ENCODE measurements at places on chromosomes 16 and 17. TPM values are rescaled to one million over a fixed set of nuclear protein-coding genes. Genes with fewer than 3 reads are reported as not detected.

DNA sequence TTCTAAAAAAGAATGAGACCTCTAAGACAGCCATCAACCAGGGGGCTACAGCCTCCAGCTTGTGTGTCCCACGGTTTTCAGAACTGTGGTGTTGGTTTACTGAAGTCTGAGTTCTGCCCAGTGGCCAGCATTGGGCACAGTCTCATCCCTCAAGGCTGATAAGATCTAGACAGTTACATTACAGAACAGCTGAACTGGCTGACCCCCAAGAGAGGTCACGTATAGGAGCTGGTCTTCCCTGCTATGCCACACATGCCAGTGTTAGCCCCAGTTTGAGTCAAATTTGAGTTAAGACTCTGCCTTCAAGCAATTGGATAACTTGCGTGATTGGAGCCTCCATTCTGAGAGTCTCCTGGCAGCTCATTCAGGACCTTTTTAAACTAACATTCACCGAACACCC, 14.8 kb upstream of the NUP93 start:
- DNase-seq = no peak

DNA sequence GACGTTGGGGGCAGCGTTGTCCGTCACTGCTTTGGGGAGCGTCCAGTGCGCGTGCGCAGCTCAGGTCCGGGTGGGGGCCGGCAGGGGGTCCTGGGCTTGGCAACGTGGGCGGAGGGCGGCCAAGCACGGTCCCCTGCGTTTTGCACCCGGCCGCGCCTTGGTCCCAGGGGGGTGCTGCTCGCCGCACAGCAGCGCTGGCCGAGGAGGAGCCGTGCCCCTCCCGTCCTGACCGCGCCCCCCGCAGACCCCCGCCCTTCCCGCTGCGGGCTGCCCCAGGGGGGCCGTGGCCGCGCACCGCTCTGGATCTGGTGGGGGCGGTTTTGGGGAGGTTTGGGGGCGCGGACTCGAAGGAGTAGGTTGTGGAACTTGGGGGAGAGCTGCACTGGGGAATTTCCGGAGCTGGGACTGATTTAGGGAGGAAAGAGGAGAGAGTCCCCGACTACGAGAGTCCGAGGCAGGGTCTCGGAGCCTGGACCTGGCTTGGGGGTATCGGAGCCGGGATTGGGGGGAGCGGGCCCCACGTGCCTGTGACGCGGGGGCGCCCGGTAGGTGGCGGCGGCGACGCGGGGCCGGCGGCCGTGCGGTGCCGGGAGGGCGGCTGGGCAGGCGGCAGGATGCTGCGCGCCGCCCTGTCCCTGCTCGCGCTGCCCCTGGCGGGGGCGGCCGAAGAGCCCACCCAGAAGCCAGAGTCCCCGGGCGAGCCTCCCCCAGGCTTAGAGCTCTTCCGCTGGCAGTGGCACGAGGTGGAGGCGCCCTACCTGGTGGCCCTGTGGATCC, at the start of gene SLC9A5:
TSS of gene SLC9A5 (plus strand) at position 579 of the 777 bp plus-strand sequence. CDS start at position 615, 36 bp downstream.
- DNase-seq = peak; percentile 63

DNA sequence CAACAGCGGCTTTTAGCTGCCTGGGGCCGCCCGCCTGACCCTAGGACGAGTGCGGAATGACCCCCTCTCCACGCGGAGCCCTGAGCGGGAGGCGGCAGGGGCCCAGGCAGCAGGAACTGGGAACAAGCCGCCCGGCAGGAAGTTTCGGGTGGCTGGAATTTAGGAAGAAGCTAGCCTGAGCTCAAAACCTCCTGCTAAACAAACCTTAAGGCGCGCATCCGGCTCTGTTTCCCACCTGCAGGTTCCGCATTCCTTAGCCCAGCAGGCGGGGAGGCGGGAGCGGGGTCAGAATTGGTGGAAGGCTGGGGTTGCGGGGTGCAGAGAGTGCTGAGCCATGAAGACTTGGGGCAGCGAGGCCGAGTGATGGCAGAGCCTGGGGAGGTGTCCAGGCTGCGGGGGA, 813.9 kb downstream of the KCNJ18 start:
- DNase-seq = no peak

DNA sequence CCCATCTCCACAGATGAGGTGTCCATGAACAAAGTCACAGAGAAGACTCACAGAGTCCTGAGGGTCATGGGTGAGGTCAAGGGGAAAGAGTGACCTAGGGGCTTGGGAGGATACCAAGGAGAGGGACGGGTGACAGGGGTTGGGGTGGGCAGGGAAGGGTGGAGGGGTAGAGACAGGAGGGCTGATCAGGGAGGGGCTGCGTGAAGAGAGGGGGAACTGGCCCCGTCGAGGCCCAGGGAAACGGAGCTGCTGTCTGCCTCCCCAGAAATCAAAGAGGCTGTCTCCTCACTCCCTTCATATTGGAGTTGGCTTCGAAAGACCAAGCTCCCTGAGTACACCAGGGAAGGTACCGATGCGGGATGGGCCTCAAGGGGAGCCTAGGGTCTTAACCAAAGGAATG, 617 bp downstream of the TMEM95 start:
- no peak for DNase-seq

GRCh38 chr17:75542728-75543336, 17.3 kb downstream of the LLGL2 start:
- DNase-seq = no peak

Gene C17orf78
- total RNA-seq = not detected

DNA sequence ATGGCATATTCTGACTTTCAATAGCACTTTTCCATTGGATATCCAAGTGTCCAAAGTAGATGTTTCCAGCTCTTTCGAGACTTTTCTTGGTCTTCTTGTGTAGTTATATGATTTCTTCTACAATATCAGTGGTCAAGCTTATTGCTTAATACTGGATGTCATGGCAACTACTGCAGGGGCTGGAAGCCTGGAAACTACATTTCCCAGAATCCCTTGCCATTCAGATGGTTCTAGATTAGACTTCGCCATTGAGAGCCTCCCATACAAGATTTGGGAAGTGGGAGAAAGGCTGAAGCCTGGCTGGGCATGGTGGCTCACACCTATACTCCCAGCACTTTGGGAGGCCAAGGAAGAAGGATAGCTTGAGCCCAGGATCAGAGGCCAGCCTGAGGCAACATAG, 153.6 kb downstream of the C16orf95 start:
- no peak for DNase-seq

DNA sequence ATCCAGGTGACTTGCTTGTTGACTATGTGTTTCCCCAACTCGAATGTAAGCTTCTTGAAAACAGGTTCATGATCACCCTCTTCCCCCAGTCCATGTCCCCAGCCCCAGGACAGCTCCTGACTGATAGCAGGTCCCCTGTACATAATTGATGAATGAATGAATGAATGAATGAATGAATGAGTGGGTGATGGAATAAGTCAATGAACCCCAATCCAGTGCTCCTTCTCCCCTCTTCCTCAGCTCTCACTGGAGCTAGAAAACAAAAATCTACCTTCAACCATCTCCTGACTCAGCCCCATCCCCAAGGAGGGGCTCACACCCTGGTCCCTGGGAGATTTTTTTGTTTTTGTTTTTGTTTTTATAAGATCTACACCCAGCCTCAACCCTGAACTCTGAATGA, 16.2 kb upstream of the TVP23A start:
- DNase-seq = no peak

- DNase-seq = no peak
Observed at GRCh38 chr17:33175562-33175961, 117.5 kb downstream of the ASIC2 start.

Gene OR1D5
- not detected for total RNA-seq

DNA sequence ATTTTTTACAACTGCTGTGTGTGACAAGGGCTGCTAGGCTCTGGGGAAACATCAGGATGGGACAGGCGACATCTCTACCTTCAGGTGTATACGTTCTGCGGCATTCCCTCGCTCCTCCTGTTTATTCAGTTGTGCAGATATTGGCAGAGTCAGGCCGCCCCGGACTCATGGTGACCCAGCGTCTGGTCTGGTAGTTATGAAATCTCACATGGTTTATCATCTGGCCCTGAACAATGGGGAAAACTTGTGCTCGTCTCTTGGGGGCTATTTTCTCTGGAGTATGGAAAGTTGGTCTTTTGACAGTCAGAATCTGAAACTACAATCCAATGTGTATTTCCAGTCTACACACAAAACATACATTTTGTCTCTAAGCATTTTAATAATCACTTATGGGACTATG, 3.3 kb downstream of the MARCHF10 start:
- no peak for DNase-seq

DNA sequence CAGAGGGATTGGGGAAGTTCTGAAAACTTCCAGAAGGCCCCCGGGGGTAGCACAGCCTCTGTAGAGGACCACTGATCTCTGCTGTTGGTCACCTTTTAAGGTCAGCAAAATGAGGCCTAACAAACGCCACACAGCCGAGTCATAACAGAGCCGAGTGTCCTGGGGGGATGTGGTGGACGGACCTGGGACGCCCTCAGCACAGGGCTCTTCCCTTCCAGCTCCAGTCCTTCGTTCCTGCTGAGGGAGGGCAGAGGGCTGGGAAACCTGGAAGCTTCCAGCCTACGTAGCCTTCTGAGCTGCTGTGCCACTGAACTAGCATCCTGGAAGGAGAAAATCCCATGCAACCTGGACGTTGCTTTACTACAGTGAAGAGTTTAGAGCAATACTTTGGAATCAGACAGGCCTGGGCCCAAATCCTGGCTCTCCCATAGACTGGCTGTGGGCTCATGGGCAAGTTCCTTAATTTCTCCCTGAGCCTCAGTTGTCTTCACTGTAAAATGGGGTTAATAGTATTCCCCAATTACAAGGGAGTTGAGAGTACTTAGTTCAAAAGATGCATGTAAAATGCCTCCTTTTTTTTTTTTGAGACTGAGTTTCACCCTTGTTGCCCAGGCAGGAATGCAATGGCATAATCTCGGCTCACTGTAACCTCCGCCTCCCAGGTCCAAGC, 34.4 kb upstream of the ZCCHC14 start:
- DNase-seq = no peak

Gene P2RX1
- 0.17 TPM for total RNA-seq

DNA sequence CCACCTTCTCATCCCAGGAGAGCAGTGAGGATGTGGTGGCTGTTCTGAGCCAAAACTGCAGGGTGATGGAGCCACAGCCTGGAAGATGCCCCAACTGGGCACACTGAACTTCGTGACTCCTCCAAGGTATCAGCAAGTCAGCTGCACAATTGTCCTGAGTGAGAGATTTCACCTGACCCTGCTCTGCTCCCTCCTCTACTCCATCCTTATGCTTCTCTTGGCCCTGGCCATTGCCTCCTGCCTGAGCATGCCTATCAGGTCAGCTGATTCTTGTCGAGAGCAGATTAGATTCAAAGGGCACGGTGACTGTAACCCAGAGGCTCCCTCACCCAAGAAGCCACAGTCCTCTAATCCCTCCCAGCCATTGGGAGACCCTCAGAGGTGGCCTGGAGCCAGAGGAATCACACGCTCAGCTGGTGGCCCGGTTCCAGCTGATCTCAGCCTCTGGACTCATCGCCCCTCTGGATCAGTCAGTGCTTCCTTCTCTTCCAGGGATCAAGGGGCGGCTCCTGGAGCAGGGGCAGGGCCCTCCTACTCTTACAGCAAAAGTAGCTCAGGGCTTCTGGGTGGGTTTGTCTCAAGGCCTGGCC, 7.0 kb upstream of the CYB561 start:
- peak; percentile 21 for DNase-seq

Gene PRSS27
- 0.12 TPM for total RNA-seq

DNA sequence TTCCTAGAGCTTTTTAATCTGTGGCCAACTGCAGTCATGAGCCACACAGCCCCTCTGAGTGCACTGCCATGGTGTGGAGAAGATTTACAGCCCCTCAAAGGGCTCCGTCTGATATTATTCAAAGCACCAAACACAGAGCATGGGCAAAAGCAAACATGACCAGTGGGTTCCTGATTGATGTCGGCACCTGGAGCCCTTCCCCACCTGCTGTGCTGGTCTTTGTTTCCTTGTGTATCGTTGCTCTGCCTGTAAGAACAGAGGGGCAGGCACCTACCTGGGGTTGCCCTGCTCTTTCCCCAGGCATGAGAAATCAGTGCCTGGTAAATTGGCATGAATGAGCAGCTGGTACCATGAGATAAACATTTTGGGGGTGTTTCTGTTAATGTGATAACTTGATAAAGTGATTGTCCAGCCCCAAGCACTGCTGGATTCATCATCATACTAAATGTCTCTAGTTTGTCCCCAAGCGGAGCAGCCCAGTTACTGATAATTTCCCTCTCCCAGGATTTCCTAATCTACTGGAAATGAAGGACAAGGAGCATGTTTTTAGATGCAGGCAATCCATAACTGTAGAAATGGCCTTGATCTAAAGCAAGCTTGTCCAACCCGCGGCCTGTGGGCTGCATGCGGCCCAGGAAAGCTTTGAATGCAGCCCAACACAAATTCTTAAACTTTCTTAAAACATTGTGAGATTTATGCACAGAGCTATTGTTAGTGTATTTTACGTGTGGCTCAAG, 5.0 kb upstream of the SPIRE2 start:
- no peak for DNase-seq

Gene RPRML
- 0.32 TPM for total RNA-seq

Measured in left ventricle myocardium superior (tissue), 1 donor.